ENCODE measurements at places on chromosomes 2 and 18.

DNA sequence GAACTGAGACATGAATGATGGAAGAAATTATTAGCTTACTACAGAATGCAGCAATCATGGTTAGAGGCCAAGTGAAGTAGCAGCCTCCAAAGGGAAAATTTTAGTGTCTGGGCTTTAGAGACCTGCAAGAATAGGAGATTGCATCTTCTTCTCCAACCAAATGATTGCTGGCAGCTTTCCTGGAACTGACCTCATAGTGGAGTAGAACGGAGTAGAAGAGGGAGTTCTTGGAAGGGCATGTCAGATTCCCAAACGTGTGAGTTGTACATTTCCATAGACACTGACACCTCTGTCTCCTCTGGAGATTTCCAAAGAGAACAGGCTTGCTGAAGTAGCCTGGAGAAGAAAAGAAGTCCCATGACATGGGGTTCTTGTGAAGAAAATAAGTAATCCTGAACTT is 169.8 kb upstream of the ERBB4 start:
- DNase-seq: no peak

DNA sequence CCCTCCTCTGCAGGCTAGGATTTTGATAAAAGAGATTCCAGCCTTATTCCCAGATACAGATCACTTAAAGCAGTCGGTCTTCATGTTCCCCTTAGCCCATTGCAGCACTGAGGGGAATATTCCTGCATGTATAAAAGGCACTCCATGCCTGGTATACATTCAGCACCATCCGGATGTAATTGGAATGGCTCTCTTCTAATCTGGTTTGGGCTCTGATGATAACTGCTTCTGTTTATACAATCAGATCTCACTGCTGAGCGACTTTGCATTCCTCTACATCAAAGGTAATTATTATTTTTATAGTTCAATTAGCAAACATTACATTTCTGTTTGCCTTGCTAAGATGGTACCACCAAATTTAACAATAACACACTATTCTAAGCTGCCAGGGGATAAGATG is 746.9 kb upstream of the CELF4 start:
- no peak for DNase-seq

DNA sequence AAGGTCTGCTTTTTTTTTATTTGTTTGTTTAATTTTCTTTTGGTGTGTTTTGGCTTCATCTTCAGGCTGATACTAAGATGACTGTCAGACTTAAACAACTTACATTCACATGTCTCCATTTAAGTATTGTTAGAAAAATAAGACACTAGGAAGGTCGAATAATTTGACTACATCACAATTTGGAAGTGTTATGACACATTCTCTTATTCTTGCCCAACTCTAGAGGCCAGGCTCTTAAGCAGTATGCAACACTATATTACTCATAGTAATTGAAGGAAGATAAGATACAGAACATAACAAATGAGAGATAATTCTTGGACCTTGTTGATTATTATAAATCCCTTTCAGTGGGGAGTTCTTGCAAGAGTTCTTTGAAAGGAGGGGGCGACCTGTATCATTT is 295.3 kb upstream of the COL3A1 start:
- no peak for DNase-seq

DNA sequence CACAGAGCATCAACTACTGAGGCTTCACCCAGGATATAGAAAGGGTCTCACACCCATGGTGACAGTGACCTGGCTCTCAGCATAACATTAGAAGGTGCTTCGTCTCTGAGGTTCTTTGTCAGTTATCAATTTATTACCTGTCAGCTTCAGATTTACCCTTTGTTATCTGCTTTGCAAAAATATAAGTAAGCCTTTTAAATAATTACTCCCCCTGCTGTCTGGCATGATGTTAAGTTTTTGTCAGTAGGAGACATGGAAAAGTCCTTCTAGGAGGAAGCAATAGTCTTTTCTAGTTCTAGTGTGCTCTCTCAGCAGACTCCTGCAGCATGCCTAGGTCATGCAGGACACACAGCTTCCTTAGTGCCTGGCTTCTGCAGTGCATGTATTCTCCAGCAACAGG is 149.9 kb downstream of the RDH14 start:
- no peak for DNase-seq

GRCh38 chr2:68828887-68829708 is 42.1 kb downstream of the BMP10 start:
- DNase-seq: peak; percentile 83

- DNase-seq: no peak
Observed at GRCh38 chr2:230394301-230394700, 21.7 kb upstream of the SP100 start.

DNA sequence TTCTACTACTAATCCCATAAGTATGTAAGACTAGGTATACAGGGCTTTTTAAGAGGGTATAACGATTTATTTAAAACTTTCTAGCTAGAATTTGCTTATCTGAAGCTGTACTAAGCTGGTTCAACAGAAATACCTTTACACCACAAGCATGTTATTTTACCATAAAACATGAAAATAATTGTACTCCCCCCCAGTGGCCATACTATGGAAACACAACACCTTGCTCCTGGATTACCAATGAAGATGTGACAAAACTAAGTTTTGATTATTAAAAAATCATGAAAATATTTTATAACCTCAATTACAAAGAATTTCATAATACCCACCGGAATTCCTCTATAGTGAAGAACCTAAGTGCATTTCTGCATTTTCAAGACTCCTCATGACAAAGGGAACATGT is 27.3 kb downstream of the LPIN2 start:
- DNase-seq: peak; percentile 41

Measured in non-pigmented ciliary epithelial cell (primary cell).